ENCODE measurements at places on chromosomes 7 and 10.

- no peak for DNase-seq
These were observed 9.3 kb upstream of the PAPOLB start for GRCh38 chr7:4871056-4871680.

DNA sequence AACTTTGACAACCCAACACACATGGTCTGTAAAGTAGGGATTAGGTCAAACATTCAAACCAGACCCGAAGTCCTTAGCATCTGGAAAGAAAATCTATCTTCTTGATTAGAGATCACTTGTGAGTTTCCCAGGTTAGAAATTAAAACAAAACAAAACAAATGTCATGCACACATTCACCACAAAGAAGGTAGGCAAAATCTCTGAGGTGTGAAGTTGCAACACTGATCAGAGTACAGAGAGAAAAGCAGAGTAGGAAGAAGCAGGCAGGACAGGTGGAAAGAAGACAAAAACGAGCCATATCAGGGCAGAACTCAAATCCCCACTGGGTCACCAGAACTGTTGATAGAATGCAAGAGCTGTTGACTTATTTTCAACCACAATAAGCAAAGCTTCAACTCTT lies 102.8 kb upstream of the THSD7A start:
- no peak for DNase-seq

- no peak for DNase-seq
These were observed 178.7 kb downstream of the GFRA1 start for GRCh38 chr10:116094356-116094755.

DNA sequence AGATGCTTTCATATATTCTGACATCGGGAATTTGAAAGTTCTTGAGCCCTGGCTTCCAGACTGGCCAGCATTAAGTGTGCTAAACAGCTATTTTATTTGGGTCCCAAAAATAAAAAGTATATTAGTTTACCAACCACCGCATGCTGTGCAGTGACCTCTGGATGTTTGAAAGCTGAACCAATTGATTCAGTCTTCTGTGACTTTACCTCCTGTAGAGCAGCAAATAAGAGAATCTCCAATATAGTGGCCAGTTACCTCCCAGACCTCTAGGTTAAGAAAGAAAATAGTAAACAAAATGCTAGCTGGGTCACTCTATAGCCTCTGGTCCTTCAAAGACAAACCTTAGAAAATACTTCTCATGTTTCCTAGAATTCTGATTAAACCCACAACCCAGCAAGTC lies 424.6 kb upstream of the NFE2L3 start:
- DNase-seq = no peak

Measured in inflammatory macrophage (primary cell).